ENCODE measurements at places on chromosomes 1 and 21. TPM values are rescaled to one million over a fixed set of nuclear protein-coding genes. Genes with fewer than 3 reads are reported as not detected.

Gene PFDN2
- 56.3 TPM for total RNA-seq

Gene CD5L
- total RNA-seq = not detected

Gene SNX7
- total RNA-seq = 60.0 TPM

Gene POFUT2
- total RNA-seq = 25.5 TPM

Gene CR1
- not detected for total RNA-seq

Gene TRAF3IP3
- not detected for total RNA-seq

Gene CDC20
- 189 TPM for total RNA-seq

Gene CFHR1
- total RNA-seq = 0.07 TPM

Gene MYCL
- total RNA-seq = 3.1 TPM

Gene PAQR6
- 0.07 TPM for total RNA-seq

Gene FABP3
- total RNA-seq = 0.35 TPM

Gene C1orf185
- total RNA-seq = not detected

Gene RORC
- total RNA-seq = not detected

Gene B3GALT2
- not detected for total RNA-seq

Gene NEXN
- total RNA-seq = 4.4 TPM

Gene RNU1-1
- under 0.01 TPM for total RNA-seq

Gene AMY1A
- total RNA-seq = not detected

Gene SYT6
- not detected for total RNA-seq

Gene CLIC6
- total RNA-seq = not detected

Gene RTCA
- 48.9 TPM for total RNA-seq

Gene OR2L3
- not detected for total RNA-seq

Gene SYT14
- 0.14 TPM for total RNA-seq

Gene C1orf226
- total RNA-seq = 1.4 TPM

Gene CHIA
- not detected for total RNA-seq

Gene SLC30A10
- under 0.01 TPM for total RNA-seq

Gene RERE
- 60.7 TPM for total RNA-seq

Gene LCE1E
- total RNA-seq = not detected

Gene DSCAM
- not detected for total RNA-seq

Gene TCP10L
- total RNA-seq = not detected

Gene RGS16
- total RNA-seq = not detected

Gene GREM2
- total RNA-seq = not detected

Gene CD1C
- total RNA-seq = not detected

Gene CD164L2
- total RNA-seq = not detected

Gene PHACTR4
- 17.7 TPM for total RNA-seq

Gene TMEM269
- not detected for total RNA-seq

Gene PRMT6
- total RNA-seq = 21.5 TPM

Gene LMX1A
- not detected for total RNA-seq

Gene TNN
- total RNA-seq = not detected

All from pulmonary artery endothelial cell (primary cell).